ENCODE measurements at places on chromosomes 4 and X. TPM values are rescaled to one million over a fixed set of nuclear protein-coding genes. Genes with fewer than 3 reads are reported as not detected.

The SLITRK2 gene
- total RNA-seq, result not detected

The ARHGEF38 gene
- total RNA-seq, result 0.07 TPM

The ANXA3 gene
- total RNA-seq, result 354 TPM

The GAGE1 gene
- not detected for total RNA-seq

The ARHGEF9 gene
- 9.3 TPM for total RNA-seq

The RNF113A gene
- 15.6 TPM for total RNA-seq

The DOCK11 gene
- total RNA-seq, result 4.3 TPM

The FAAH2 gene
- total RNA-seq, result 1.2 TPM

- no peak for DNase-seq
Measured at GRCh38 chr4:67201334-67201733, 344.0 kb downstream of the CENPC start.

GRCh38 chr4:182807346-182807745, 109.8 kb downstream of the DCTD start:
- DNase-seq, result no peak

- no peak for DNase-seq
Measured at GRCh38 chr4:175784986-175785525, 27.0 kb downstream of the GPM6A start.

DNA sequence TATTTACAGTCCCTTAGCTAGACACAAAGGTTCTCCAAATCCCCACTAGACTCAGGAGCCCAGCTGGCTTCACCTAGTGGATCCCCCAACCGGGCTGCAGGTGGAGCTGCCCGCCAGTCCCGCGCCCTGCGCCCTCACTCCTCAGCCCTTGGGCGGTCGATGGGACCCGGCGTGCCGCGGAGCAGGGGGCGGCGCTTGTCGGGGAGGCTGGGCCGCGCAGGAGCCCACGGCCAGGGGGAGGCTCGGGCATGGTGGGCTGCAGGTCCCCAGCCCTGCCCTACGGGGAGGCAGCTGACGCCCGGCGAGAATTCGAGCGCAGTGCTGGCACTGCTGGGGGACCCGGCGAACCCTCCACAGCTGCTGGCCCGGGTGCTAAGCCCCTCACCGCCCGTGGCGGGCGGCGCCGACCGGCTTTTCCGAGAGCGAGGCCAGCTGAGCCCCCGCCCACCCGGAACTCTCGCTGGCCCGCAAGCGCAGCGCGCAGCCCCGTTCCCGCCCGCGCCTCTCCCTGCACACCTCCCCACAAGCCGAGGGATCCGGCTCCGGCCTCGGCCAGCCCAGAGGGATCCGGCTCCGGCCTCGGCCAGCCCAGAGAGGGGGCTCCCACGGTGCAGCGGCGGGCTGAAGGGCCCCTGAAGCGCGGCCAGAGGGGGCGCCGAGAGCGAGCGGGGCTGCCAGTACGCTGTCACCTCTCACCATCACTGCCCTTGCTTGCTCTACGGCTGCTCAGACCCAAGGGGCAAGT, 39.4 kb downstream of the WFS1 start:
- DNase-seq, result no peak

DNA sequence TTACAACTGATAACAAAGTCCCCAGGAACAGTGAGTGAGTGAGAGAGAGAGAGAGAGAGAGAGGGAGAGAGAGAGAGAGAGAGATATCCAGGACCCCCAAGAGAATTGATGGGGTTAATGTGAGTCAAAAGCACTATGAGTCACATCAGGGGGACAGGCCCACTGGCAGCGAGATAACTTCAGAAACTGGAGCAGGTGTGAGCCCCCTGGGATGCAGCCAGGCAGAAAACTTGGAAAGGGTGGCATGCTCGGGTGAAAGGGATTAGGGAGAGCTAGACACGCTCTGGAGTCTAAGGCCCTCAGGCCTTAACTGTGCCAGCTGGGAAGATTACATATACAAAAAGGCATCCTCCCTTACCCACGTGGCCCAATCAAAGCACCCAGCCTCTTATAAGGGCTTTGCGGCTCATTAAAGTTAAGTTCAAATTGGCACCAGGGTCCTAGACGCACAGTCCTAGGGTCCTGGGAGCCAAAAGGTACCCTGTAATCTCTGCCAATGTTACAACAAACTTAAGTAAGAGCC, 841 bp downstream of the ACOT9 start:
- peak; percentile 35 for DNase-seq

GRCh38 chr4:10694828-10695209, 10.3 kb upstream of the CLNK start:
- DNase-seq, result no peak

Measured in epithelial cell of proximal tubule (primary cell).